ENCODE measurements at places on chromosomes 3 and 15.
A peak's percentile ranks its signal among the peaks of the same experiment; 100 is the strongest.

- DNase-seq = no peak
Observed at GRCh38 chr3:73212683-73213082, 151.2 kb downstream of the EBLN2 start.

GRCh38 chr3:37741644-37742043 is 120.0 kb upstream of the CTDSPL start:
- DNase-seq = peak; percentile 19

GRCh38 chr15:34655326-34655725 is 71.9 kb upstream of the GOLGA8B start:
- DNase-seq = no peak

DNA sequence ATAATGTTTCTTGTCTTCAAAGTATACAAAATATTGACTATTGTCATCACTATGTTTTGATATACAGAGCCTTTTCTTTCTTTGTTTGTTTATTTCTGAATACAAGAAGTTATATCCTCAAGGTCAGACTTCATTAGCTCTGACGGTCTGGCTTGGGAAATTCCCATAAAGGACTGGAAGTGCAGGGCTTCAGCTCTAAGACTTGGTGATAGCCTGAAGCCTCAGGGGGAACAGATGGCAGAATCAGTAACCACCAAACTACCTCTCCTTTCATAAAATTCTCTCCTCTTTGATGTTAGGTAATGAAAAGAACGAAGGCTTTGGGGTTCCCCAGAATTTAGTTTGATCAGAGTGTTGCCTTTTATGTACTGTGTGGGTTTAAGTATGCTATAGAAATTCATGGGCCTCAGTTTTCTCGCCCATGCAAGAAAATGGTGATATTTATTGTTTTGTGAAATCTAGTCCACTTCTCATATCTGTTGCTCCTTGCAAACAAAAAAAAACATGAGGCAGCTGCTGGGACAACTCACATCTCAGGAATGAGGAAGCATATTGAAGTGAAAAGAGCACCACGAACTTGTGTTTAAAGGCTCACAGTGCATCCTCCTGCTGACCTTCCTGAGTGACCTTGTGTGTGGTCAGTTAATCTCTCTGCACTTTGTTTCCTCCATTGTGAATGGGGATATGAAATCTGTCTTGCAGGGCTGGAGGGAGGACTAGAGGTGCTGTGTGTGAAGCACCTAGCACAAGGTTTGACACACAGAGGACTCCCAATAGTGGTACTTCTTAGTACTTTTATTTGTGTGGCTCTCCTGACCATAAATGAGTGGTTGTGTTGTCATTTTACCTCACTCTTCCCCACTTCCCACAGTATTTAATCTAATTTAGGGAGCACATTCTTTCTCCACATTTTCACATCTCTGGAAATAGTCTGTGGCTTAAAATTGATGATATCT is 569.8 kb upstream of the IL12A start:
- peak; percentile 77 for DNase-seq

GRCh38 chr3:129623447-129624118 is 17.1 kb upstream of the PLXND1 start:
- no peak for DNase-seq

DNA sequence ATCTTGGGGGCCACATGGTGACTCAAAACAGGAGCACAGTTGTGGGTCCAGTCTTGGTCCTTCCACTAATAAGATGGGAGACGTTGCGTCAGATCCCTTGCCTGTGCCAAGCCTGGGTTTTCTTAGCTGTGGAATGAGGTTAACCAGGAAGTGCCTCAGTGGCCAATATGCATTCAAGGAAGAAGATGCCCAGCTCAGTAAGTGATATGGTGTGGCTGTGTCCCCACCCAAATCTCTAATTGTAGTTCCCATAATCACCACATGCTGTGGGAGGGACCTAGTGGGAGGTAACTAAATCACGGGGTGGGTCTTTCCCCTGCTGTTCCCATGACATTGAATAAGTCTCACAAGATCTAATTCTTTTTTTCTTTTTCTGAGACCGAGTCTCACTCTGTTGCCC is 6.4 kb downstream of the ALG1L2 start:
- DNase-seq = no peak
